ENCODE measurements at places on chromosomes 1 and 21. TPM values are rescaled to one million over a fixed set of nuclear protein-coding genes. Genes with fewer than 3 reads are reported as not detected.

Gene UCHL5
- total RNA-seq, result 12.9 TPM

Gene UMODL1
- total RNA-seq, result not detected

Gene CENPF
- 17.7 TPM for total RNA-seq

Gene RAB7B
- not detected for total RNA-seq

Gene C1orf185
- total RNA-seq, result not detected

Gene ACAP3
- total RNA-seq, result 10.0 TPM

Gene BCL2L15
- under 0.01 TPM for total RNA-seq

Gene OLFML2B
- 0.22 TPM for total RNA-seq

Gene ITLN2
- total RNA-seq, result not detected

Gene OPTC
- total RNA-seq, result not detected

Gene CAMK2N1
- total RNA-seq, result 0.87 TPM

Gene KRTAP7-1
- not detected for total RNA-seq

Gene ZNF648
- not detected for total RNA-seq

Gene GBP4
- total RNA-seq, result 2.4 TPM

Gene DIRAS3
- 3.4 TPM for total RNA-seq

Gene UQCRHL
- total RNA-seq, result 3.3 TPM

Gene RIMS3
- 0.20 TPM for total RNA-seq

Gene MPL
- total RNA-seq, result not detected

Gene PBX1
- total RNA-seq, result 0.99 TPM

Gene CACYBP
- 205 TPM for total RNA-seq

Gene KIF2C
- total RNA-seq, result 13.3 TPM

Gene FGR
- 0.20 TPM for total RNA-seq

Gene IVL
- not detected for total RNA-seq

Gene WNT3A
- not detected for total RNA-seq

Gene PCSK9
- total RNA-seq, result under 0.01 TPM

Gene RHOU
- 29.8 TPM for total RNA-seq

Gene PKLR
- under 0.01 TPM for total RNA-seq

Gene VHLL
- 0.20 TPM for total RNA-seq

Gene RORC
- not detected for total RNA-seq

Gene GNG4
- total RNA-seq, result 0.22 TPM

Gene SEMA4A
- 0.20 TPM for total RNA-seq

Gene ATF3
- total RNA-seq, result 0.87 TPM

Gene CCDC28B
- 15.5 TPM for total RNA-seq

Gene SPRR1B
- total RNA-seq, result not detected

Gene MANEAL
- total RNA-seq, result 1.6 TPM

Gene MYOC
- not detected for total RNA-seq

Gene WASF2
- 34.7 TPM for total RNA-seq

Gene RHBDL2
- not detected for total RNA-seq

Gene SYPL2
- not detected for total RNA-seq

Gene KCNJ15
- total RNA-seq, result 0.22 TPM

Gene ZBED6
- total RNA-seq, result 10.9 TPM

Gene RAB3GAP2
- 23.8 TPM for total RNA-seq

Gene LRRC3
- total RNA-seq, result 0.99 TPM

Gene PCAT6
- not detected for total RNA-seq

Gene TRIM33
- 15.3 TPM for total RNA-seq

Gene GALE
- total RNA-seq, result 16.7 TPM

Gene GJB5
- not detected for total RNA-seq

Gene FTCD
- not detected for total RNA-seq

Gene DNALI1
- 0.20 TPM for total RNA-seq
